WTC11 (cell line): ENCODE measurements at places on chromosomes 6 and 20.
A peak's percentile ranks its signal among the peaks of the same experiment; 100 is the strongest.

GRCh38 chr6:117463762-117464665, 18.5 kb upstream of the DCBLD1 start:
- DNase-seq, result no peak

- no peak for DNase-seq
These were observed 209.9 kb upstream of the SLC35B3 start for GRCh38 chr6:8645212-8645611.

DNA sequence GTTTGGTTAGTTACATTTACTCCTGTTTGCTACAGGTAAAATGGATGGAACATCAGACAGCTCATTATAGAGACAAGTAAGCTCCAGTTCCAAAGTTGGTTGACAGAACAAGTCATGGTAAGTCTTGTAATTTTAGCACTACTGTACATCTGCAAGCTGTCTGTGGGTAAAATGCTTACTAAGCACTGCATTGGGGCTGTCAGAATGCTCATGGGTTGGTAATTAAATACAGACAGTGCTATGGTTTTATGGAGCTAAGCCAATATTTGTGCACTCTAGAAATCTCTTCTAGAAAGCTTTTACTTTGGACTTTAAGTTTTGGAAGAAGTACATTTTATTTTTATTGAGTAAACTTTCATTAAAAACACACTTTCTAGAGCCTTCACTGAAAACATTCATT, 419.2 kb upstream of the MMS22L start:
- no peak for DNase-seq

DNA sequence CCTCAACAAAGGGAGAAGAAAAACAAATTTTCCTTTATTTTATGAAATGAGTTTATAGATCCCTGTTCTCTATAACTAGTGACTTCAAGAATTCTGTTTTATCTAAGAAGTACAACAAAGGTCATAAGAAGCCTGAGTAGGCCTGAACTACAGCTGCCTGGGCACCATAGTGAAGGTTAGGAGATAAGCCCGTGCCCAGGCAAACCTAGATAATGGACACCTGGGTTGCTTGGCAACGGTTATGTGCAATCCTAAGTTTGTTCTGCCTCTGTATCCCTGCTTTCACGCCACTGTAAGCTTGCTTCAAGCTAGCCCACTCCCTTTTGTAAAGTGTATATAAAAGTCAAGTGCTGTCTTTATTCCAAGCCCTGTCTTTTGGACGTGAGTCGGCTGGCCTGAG, 23.2 kb downstream of the SCGN start:
- no peak for DNase-seq

- DNase-seq, result no peak
These were observed 6.3 kb upstream of the NAA20 start for GRCh38 chr20:20010639-20011500.

GRCh38 chr20:6395695-6396094, 272.9 kb upstream of the FERMT1 start:
- DNase-seq, result no peak

DNA sequence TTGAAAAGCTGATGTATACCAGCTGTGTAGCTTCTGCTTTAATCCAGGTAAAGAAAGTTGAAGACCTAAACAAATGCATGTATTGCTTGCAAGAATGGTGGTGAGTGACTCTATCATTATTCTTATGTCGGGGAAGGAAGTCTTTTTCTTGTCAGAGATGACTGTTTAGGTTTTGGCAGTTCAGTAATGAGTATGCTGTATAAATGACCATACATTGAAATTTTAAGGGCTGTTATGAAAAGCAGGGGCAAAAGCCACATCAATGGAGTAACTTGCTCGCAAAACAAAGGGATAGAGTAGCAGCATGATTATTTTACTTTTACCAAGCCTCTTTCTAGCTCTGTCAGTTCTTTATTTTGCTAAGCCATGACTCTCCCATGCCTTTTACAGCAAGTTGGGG, 55.9 kb upstream of the NUP153 start:
- no peak for DNase-seq

DNA sequence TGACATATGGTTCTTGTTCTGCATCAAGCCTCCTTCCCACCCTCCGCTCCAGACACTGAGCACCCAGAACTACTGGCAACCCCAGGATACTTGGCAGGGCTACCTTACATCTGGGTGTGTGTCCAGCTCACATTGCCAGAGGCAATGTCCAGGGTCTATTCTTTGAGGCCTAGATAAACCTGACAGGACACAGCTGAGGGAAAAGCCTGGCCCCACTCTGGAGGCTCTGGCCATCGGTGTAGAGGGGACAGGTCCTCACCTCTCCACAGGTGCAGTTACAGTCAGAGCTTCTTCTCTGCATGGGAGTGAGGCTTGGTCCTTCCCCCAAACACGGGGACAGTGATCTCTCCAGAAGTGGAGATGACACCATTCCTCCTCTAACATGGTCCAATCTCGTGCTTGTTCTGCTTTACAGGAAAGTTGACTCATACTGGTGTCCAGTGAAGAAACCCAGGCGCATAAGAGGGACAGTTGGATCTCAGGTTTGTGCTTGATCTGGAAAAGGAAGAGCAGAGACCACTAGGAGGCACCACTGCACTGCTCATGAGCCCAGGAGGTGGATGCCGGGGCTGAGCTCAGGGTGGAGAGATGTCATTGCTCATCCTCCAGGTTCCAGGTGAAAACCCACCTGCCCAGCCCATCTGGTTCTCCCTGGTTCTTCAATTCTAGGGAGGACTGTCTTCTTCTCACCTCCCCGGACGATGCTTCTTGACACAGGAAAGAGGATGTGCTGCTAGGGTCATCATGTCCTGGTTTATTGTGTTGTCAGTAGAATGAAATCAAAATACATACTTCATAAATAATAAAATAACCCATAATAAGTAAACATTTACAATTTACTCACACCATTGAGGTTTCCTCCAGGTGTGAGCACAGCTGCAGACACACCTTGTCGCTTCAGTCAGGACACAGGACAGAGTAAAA, 14.7 kb downstream of the HLA-F start:
- DNase-seq, result peak; percentile 81

DNA sequence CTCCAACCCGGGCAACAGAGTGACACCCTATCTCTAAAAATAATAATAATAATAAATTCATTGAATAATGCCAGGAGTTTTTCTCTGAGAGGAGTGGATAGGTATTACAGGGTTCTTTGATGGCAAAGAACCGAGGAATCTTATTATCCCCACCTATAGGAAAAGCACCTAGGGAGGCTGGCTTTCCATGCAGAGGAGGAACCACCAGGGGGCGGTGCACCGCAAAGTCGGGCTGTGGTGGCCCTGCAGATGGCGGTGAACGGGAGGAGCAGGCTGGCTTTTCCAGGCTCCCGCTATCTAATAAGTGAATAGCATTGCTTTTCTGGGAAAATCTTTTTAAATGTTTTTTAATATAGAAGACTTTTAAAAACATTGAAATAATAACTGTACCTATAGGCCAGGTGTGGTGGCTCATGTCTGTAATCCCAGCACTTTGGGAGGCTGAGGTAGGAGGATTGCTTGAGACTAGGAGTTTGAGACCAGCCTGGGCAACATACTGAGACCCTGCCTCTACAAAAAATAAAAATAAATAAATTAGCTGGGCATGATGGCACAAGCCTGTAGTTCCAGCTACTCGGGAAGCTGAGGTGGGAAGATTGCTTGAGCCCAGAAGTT, 864.2 kb downstream of the KIF16B start:
- DNase-seq, result peak; percentile 91

GRCh38 chr20:60968853-60969720, 283.0 kb upstream of the CDH4 start:
- no peak for DNase-seq

- DNase-seq, result no peak
These were observed 212.7 kb upstream of the QKI start for GRCh38 chr6:163201855-163202254.

DNA sequence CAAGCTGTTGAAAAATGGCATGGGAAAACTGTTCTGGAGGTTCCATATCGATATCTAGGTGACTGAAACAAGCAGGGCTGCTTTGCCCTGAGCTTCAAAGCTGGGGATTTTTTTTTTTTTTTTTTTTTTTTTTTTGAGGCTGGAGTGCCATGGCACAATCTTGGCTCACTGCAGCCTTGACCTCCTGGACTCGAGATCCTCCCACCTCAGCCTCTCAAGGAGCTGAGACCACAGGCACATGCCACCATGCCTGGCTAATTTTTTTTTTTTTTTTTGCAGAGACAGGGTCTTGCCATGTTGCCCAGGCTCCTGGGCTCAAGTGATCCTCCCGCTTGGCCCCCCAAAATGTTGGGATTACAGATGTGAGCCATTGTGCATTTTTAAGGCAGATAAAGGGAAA, 11.0 kb downstream of the ERGIC3 start:
- no peak for DNase-seq

DNA sequence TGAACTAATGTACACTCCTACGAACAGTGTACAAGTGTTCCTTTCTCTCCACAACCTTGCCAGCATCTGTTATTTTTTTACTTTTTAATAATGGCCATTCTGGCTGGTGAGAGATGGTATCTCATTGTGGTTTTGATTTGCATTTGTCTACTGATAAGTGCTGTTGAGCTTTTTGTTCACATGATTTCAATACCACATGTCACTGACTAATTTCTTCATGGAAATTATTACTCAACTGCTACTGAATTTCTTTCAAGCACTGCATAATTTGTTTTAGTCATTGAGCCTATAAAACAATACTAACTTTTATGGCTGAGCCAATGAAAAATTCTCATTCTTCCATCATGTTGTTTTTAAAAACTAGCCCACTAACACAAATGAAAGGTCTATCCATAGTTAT, 115.4 kb downstream of the FRK start:
- no peak for DNase-seq

- no peak for DNase-seq
These were observed 74.1 kb downstream of the LAMA4 start for GRCh38 chr6:112180095-112180820.

DNA sequence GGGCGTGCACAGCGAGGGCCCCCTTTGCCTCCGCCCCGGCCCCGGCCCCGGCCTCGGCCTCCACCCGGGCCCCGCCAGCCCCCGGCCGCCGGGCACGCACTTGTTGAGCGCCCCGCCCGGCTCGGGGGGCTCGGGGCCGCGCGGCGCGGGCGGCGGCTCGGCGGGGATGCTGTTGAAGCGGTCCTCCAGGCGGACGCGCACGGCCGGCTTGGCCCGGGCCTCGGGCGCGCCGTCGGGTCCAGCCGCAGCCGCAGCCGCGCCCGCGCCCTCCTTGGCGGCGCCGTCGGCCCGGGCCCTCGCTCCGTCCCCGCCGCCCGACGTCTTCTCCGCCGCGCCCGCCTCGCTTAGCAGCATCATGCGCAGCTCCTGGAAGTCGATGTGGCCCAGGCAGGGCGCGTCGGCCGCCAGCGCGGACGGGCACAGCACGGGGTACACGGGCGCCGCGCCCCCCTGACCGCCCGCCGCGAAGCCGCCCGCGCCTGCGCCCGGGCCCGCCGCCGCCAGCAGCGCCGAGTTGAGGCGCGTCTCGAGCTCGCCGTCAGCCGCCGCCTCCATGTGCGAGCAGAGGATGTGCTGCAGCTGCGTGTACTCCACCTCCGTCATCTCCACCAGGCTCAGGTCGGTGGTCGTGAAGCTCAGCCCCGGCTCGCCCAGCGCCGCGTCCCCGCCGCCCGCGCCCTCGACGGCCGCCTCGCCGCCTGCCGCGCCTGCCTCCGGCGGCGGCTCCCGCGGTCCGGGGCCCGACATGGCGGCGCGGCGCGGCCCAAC, 514 bp downstream of the TCFL5 start:
- DNase-seq, result no peak

DNA sequence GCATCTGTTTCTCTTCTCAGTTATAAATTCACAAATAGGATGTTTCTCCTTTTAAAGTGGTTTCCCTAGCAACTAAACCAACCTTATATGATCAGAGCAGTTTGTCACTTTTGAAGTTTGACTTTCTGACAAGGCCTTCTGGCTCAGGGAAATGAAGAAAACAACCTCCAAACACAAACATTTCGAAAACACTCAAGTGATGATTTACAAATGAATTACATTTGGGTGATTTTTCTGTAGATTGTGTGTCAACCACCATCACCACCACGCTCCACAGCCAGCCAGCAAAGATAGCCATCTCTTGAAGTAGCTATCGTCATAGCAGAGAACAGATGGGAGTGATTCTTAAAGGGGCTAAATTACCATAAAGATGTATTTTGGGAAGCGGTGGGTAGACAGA, 16.5 kb upstream of the MLIP start:
- DNase-seq, result no peak

DNA sequence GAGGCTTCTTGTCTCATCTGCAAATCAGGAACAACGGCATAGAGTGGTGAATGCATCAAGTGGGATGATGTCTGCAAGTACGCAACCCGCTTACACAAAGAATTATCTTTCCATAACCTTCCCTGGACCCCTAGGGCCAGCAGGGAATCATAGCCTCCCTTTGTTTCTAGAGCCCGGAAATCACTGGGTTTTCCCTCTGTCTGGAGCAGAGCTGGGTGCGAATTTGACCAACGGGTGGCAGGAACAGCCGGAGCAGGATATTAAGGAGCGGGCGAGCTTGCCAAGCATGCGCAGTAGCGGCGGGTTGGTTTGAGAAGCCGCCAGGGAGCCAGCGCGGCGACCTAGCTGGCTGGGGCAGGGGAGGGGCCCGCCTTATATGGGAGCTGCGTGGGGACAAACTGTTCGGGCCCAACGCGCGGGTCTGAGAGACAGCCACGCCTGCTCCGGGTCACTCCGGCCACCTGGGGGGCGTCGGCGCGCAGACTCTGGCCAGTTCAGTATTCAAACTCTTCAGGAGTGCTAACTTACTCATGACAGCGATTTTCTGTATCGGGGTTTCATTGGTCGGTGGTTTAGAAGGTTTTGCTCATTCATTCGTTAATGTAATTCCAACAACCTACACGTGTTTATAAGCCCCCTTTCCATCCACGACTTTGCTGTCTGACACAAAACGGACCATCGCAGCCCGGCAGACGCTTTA, 1.6 kb upstream of the KIF16B start:
- peak; percentile 86 for DNase-seq

DNA sequence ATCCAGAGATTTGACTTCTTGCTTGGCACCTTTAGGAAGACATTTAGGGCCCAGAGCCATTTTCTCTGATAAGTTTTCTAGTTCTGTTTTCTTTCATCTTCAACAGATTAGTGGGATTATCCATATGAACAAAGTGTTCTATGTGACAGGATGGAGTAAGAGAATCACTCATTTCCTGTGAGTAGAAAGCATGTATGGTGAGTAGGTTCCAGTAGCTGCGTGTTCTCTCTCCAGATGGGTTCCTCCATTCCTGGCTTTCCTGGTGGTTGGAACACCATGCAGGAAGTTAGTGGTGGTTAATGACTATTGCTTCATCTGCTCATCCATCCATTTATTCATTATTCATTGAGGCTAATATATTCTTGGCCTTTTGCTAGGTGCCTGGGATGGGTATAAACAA, 54.0 kb downstream of the EFCAB8 start:
- DNase-seq, result no peak

DNA sequence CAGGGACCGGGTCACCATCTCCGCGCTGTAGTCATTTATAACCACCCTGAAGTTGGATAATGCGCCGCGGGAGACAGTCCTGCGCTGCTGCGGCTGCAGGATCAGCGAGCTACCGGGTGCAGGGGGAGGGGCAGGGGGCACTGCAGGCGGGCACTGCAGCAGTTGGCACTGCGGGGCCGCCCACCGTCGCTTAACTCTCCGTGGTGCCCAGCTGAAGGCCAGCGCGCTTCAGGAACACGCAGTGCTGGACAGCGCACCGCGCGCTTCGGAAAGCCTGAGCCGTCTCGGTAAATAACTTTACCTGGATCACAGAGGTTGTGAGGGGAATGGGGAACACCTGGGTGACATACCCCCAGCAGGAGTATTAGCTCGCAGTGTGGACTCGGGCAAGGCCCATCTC, 12.4 kb upstream of the LRFN2 start:
- no peak for DNase-seq

GRCh38 chr20:56855708-56856107, 226.6 kb downstream of the TFAP2C start:
- DNase-seq, result no peak
